ENCODE measurements at places on chromosomes 3 and 15. TPM values are rescaled to one million over a fixed set of nuclear protein-coding genes. Genes with fewer than 3 reads are reported as not detected.
A peak's percentile ranks its signal among the peaks of the same experiment; 100 is the strongest.

DNA sequence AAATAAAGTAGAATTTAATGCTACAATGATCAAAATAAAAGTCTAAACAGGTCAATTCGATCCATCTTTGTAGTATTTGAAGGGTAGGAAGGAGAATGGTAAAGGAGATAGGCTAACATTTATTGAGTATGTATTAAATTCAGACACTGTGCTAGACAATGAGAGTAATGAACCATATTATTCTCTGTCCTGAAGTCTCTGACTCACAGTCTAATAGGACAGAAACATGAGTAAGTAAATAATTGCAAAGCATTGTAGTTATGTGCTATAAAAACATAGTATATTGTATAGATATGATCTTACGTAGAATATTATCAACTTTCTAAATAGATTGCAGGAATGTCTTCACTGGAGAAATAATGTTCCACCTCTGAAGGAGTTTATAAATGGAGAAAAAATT is 64.5 kb downstream of the MDFIC2 start:
- DNase-seq, result no peak

GRCh38 chr3:32818970-32819511 is 1.2 kb downstream of the TRIM71 start:
- no peak for DNase-seq

- no peak for DNase-seq
Observed at GRCh38 chr3:195916291-195916690, 7.9 kb upstream of the TNK2 start.

- DNase-seq, result no peak
Observed at GRCh38 chr15:56608993-56609392, 124.3 kb downstream of the ZNF280D start.

DNA sequence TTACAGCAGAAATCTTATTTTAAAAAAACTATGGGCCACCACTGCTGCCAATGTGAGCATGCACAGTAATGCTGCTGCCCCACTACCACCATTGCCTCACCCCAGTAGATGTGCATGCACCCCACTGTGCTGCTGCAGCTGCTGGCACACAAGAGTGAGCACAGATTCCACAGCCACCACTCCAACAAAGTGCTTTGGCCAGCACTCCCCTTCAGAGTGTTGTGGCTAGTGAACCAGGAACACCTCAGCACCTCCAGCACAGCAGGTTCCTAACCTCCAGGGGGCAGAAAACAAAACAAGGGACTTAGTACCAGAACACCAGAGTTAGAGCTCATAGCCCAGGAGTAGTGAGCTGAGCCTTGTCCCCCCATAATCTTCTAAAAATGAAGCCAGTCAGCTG is 629.6 kb downstream of the PYDC2 start:
- no peak for DNase-seq

GRCh38 chr3:189687475-189687874 is 56.3 kb downstream of the TP63 start:
- DNase-seq, result no peak

GRCh38 chr15:77517579-77517978 is 96.9 kb downstream of the HMG20A start:
- DNase-seq, result no peak

- no peak for DNase-seq
Observed at GRCh38 chr3:98900265-98901118, 1.0 kb downstream of the DCBLD2 start.

DNA sequence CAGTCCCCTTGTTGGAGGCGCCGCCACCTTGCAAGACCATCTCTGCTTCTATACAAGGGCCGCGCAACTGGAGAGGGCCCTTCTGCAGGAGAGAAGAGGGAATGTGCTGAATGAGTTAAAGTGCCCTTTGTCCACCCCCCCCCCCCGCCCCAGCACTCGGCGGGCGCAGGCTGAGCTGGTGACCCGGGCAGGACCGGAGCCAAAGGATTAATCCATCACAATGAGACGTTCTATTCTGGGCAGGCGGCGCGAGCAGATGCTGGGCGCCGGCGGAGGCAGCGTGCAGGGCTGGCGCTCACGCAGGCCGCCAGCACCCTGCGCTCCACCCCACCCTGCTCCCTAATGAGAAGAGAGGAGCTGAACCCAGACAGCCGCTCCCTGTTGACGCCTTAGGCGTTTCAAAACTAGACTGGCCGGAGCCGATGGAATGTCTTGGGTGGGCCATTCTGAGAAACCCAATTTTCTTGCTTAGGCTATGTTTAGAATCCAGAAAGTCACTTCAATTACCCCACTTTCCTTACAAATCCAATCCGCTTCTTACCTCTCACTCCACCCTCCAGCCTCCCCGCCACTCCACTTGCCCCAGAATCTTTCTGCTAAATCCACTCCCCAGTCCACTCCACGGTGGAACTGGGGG is 32.9 kb downstream of the GJD2 start:
- DNase-seq, result no peak

- DNase-seq, result no peak
Observed at GRCh38 chr3:134956844-134957243, 161.8 kb downstream of the EPHB1 start.

DNA sequence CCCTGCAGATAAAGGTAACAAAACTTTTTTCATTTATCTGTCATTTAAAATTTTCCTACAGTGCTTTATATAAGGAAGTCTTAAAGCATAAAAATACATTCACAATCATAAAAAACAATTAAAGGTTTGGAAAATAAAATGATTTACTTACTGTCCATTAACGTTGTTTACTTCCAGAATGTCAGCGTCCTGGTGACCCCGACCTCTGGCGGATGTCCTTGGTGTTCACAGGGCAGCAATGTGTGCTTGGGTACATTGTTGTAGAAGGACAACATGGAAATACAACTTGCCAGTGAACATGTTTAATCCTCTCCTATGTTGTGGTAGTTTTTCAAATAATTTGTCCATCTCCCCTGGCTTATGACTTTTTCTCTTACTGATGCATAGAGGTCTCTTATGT is 168.8 kb upstream of the NDN start:
- DNase-seq, result no peak

DNA sequence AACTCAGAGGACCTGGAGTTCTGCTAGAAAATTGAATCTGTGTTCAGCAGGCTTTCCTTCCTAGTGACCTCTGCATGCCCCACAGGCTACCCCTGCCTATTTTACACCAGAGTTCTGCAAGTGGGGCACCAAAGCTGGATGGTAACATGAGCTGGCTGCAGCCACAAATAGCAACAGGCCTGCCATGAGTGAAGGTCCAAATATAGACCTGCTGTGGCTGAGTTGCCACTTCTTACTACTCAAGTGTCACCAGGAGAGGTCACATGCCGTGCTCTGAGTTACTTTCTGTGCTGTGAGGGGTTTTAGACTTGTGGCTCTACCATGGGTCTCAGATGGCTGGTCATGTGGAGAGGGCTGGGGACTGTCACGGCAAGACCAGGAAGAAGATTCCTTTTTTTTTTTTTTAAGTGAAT is at the start of gene FSD2:
TSS of gene FSD2 (minus strand) at position 76 of the 413 bp plus-strand sequence. CDS start 18,679 bp downstream, outside the sequence.
- no peak for DNase-seq

- no peak for DNase-seq
Observed at GRCh38 chr15:36653851-36654250, 74.4 kb downstream of the CDIN1 start.

DNA sequence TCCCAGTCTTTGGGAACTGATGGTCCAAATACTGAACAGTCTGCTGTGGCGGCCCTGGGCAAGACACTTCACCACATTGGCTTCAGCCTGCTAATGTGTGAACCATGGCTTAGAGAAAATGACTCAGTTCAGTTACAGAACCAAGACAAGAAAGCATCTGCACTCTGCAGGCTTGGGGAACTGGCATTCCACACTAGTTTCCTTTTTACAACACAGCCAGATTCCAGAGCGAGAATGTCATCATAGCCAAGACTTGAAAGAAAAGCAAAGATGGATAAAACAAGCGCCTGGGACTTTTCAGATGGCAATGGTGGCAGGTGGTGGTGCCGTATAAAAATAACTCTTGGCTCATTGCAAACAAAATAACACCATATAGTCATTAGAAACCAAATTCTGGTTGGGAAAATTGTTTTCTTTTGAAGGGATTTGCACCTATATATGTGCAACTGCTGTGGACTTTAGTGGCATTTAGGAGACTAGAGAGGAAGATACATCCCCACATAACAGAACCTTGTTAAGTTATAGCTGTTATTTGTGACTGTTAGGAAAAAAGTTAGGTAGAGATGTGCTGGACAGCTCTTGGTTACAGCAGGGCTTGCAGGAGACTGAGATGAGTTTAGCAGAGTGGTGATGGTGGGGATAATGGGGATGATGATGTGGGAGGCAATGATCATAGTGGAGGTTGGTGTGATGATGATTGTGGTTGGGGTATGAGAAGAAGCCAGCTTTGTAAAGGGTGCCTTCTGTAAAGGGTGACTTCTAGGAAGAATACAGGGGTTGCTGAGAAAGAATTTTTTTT is 273.6 kb downstream of the THRB start:
- DNase-seq, result peak; percentile 36

- no peak for DNase-seq
Observed at GRCh38 chr15:52348056-52348745, 52.6 kb upstream of the MYO5C start.

DNA sequence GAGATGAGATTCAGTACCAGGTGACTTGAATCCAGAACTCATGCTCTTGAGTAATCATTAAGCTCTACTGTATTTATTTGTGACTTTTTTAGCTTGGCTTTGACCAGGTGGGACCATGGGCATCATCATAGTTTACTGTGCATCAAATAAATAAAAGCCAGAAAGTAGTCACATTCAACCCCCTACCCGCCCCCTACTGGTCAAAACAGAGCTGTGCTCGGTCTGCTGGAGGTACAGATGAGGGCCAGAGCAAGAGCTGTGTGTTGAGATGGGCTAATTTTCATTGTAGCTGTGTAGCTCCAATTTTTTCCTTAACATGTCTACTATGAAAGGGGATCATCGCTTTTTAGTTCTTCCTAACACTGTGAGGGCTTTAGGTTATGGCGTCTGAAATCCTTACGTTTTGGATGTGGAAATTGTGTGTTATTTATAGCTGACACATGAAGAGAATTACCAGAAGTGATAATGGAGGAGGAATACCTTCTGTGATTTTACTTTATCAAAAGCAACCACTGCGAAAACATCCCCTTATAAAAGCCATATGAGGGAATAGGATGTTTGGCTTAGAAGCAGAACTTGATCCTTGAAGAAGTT is 375.1 kb downstream of the PTPRG start:
- no peak for DNase-seq

- no peak for DNase-seq
Observed at GRCh38 chr3:21794291-21794690, 43.3 kb upstream of the ZNF385D start.

DNA sequence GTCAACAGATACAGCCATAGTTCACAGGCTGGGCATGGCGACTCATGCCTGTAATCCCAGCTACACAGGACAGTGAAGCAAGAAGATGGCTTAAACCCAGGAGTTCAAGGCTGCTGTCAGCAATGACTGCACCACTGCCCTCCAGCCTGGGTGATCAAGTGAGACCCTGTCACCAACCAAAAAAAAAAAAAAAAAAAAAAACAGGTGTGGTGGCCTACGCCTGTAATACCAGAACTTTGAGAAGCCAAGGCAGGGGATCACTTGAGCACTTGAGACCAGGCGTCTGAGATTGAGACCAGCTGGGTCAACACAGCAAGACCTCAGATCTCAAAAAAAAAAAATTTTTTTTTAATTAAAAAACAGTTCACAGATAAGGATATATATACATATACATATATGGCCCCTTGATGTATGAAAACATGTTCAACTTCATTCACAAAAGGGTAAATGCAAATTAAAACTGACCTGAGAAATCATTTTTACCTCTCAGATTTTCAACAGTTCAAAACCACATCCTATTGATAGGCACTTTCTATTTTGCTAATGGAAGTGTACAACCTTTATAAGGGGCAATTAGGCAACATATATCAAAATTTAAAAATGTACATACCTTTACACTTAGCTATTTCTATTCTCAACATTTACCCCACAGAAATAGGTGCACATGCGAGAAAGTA is 51.1 kb downstream of the OSBPL10 start:
- DNase-seq, result no peak

DNA sequence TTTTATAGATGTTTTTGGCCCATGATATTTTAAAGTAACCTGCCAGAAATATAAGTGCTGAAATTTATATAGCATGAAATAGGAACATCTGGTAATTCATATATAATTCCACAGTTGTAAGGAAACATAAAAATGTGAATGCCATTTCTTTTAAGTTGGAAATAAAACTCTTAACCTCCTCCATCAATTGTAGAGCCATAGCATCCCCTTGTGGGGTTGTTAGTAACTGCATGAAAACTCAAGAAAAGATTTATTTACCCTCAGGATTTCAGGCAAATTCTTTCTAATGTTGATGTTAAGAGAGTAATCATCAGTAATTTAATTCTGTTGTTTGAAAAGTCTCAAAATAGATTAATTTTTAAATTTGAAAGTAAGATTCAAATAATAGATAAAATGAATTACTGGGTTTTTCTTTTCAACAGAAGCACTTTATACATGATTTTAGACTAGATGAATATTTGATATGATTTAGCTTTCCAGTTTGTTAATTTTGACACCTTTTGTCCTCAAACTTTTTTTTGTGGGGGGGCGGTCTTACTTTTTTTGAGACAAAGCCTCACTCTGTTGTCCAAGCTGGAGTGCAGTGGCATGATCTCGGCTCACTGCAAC is 74.7 kb downstream of the RASA2 start:
- peak; percentile 19 for DNase-seq

- no peak for DNase-seq
Observed at GRCh38 chr15:92600856-92601255, 54.7 kb downstream of the FAM174B start.

DNA sequence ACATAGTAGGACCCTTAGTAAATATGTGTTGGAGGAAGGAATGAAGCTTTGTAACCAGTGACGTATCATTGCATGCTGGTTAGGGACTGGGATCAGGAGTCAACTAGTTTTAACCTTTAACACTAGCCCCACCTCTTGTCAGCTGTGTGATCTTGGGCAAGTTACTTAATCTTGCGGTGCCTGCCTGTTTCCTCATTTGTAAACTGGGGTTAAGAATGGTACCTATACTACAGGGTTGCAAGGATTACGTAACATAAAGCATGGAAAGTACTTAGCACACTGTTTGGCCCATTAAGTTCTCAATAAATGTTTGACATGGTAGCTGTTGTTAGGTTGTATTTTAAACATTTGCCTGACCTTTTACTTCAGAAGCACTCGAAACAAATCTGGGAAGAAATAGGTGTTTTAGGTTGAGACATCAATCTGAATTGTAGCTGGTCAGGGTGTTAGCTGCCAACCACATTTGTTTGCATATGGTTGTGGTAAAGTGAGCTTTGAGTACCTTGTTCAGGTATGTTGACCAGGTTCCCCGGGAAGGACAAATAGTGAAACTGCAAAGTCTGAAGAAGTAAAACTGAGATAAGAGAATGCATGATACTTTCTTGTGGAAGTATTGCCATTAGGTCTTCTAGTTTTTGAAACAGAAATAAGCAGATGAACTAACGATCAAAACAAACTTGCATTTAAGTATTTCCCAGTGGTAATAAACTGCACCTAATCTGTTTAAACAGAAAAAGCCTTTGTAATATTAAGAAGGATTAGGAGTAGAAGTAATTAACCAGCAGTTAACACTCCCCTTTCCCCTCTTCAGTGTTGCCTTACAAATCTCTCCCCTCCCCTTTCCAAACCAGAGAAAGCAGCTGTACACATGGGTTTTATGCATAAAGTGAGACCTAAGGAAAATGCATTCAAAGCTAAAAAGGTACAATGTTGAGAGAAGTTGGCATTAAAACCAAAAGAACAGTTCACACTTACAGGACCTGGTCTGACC is 25.8 kb upstream of the SCAANT1 start:
- DNase-seq, result no peak

The SIDT1 gene
- total RNA-seq, result not detected

The IGF1R gene
- 43.8 TPM for total RNA-seq

The TMEM158 gene
- total RNA-seq, result 6.1 TPM

The NOX5 gene
- total RNA-seq, result under 0.01 TPM

The ADAMTS17 gene
- total RNA-seq, result 0.13 TPM
